ENCODE measurements at places on chromosomes 7 and 10.

GRCh38 chr10:122229666-122230065, 41.4 kb upstream of the BTBD16 start:
- DNase-seq: no peak

DNA sequence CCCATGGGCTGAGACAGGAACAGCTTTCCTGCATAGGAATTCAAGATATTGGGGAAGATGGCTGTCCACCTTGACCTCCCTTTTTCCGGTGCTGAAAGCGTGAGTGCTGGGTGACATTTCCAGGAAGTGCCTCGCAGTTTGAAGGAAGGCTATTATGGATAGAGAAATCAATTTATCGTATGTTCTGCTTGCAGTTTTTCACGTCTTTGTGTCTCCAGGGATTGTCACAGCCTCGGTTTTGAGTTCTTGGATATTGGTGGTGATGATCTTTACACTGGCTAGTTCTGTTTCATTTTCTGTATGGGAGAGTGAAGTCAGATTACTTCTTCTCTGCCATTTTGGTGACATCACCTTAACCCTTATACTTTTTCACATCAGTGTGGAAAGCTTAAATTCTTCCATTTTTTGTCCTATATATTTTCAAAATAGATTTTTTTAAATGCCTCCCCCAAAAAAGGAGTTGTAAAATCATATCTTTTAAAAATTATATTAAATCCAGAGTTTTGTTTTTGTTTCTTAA, 102.5 kb upstream of the APBB1IP start:
- peak; percentile 43 for DNase-seq

- DNase-seq: no peak
Measured at GRCh38 chr10:77586719-77587415, 50.7 kb downstream of the KCNMA1 start.

DNA sequence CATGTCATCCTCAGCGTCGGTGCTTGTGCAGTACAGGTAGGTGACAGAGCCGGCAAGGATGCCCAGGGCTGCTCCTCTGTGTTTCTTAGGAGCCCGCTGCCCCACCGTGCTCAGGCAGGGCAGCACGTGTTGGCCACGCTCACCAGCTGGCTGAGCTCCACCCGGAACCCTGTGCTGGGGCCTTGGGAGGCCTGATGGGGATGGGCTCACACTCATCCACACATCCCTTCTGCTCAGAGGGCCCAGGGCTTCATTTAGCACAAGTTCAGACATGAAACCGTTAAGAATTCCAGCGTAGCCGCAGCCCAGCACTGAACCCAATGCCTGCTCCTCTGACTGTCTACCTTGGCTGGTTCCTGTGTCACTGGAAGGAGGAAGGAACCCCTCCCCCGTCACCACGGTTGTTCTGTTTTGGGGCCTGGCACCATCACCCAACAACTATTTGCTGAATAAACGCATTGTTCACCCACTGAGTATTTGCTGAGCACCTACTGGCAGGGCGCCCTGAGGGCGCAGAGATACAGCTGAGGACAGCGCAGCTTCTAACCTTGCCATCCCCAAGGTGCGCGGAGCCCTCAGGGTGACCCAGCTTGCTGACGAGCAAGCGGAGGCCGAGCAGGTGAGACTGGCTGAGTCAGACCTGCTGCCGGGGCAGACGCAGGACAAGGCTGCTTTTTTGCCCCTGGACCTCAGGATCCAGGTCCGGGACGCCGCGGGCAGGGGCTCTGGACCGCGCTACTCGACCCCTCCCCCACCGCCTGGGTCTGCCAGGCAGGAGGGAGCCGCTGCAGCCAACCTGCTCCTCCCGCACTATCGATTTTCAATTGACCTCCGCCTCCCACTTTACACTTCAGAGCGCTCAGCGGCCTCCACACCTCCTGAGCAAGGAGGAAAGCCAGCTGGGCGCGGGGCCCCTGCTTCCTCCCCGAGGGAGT, 50.6 kb upstream of the RET start:
- DNase-seq: no peak

GRCh38 chr10:3143366-3143765, 29.2 kb downstream of the PITRM1 start:
- DNase-seq: no peak

DNA sequence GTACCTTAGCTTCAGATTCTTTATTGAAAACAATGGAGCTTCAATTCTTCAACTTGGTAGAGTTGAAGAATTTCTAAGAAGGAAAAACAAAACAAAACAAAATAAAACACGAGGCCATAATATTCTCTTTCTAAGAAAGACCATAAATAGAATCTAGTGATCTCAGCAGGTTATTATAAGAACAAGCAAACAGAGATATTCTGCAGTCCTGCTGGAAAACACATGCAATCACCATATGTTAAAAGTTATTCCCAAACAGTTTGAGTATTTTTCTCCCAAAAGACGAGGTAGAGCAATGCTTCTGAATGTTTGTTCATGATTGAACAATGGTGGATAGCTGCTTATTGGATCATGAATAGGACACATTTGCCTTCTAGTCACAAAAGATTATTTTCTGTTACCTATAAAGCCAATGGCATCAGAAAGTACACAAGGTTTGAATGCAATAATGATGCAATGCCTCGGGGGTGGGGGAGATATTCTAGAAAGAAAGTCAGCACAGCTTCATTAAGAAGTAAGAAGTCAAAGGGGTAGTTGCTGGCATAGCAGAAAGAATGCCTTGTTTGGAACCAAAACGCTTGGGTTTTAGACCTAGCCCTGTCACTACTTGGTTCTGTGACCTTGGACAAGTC, 59.3 kb downstream of the CREB3L2 start:
- DNase-seq: no peak

- DNase-seq: no peak
Measured at GRCh38 chr10:123645016-123645415, 21.1 kb upstream of the GPR26 start.

DNA sequence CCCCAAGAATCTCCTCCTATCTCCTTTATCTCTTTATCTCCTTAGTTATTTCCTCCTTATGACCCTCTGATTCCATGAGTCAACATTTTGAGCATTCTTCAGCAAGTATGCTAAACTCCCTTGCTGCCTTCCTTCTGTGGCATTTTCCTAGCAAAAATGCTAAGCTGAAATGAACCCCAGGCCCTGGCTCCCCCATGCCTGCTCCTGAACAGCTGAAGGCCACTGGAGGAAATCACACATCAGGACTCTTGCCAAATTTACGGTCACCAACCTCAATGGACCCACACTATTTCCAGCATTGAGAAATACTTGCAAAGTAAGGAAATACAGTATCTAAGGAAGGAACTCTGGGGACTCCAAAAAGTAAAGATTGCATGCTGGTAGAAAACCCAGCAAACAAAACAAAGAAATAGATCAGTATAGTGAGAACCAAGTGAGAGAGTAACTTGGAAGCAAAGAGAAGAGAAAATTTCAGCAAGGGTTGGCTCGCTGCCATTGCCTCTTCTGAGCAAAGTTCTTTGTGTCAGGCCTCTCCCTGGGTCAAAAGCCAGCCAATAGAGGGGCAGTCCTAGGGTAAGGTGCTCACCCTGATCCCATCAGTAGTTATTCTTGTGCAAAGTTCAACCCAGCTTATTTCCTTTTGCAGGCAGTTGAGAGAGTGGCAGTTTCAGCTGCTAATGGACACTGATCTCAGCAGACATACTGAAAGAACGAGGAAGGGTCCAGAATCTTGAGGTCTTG, 5.1 kb upstream of the PLEKHS1 start:
- DNase-seq: no peak

DNA sequence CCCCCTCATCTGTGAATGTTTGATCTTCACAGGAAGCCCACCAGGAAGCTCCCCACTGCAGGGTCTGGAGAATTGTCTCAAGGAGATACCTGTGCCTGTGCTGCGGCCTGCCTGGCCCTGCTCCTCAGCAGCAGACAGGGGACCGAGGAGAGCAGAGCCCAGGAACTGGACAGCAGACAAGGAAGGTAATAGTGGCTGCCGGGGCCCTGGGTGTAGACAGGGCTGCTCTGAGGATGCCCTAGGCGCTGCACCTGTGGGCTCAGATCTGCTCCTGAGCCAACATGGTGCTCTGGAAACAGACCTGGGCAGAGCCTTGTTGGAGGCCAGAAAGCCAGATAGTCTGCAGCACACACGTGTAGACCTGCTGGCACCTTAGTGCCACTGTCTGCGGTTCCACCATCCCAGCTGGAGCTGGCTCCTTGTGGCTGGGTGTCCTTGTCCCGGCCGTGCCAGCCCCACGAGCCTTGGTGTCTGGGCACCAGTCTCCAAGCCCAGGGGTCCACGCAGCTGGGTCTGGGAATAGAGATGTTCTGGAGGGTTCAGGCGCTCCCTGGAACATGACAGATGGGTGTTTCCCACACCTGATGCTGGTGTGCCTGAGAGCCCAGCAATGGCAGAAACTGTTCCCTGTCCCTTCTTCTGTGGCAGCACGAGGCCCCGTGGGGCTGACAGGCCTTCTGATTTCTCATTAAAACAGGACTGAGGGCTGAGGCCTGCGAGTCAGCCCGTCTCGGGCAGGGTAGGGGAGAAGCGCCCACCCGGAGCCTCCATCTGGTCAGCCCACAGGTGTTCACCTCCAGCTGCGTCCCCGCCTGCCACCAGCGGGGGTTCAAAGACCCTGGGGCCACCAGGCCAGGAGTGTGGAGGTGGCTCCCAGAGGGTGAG, 44.7 kb downstream of the ZNF467 start:
- DNase-seq: no peak

DNA sequence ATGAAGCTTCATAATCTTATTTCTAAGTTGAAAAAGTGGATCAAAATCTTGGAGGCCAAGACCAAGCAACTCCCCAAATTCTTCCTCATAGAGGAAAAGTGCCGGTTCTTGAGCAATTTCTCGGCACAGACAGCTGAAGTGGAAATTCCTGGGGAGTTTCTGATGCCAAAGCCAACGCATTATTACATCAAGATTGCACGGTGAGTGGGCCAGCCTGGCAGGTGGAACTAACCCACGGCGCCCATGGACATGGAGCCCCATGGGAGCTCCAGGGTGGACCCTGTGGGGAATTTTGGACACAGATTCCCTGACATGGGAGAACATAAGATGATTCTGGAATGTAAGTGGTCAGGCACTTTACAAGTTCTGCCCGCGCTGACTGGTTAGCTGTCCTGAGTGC, 125.9 kb downstream of the TRRAP start:
- DNase-seq: no peak

DNA sequence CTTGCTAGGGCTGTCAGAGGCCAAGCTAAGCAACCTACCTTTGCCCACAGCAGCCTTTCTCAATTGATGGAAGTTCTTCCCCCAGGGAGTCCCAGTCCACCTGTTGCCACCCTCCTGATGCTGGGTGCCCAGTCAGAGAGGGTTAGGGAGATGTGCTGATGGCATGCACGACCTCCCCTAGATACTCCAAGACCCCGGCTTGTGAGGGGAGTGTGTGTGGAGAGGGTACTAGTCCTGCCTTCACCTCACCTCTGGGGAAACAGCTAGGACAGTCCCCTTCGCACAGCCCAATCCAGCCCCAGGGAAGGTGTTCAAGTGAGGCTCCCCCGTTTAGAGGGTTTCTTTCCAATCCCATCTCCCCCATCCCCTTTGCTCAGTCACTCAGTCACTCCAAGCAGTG, 1.3 kb upstream of the UNC5B start:
- DNase-seq: peak; percentile 12

DNA sequence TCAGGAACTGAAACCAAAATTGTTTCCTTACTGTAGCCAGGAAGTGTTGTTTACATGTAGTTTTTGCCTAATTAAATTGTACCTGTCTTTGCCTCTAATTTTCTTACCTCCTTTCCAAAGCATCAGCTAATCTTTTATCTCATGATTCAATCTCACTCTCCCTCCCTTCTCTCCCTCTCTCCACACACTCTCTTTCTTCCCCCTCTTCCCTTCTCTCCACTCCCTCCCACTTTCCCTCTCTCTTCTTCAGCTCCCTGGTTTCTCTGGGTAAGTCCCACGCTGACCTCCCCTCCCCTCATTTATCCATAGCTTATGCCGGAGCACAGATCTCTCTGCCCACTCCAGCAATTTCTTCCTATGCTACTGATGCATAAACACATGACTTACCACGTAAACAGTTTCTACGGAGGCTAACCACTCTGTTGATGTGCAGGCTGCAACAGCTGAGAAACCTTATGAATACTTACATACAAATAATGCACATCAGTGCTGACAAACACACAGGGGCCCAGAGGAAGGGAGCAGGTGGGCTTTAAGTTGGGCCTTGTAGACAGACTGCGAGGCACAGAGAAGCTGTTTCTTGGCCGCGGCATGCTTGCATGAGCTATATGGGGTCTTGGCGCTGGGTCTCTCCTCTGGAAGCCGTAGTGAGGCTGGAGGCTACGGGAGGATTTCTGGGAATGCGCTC, 174.4 kb upstream of the PLXNA4 start:
- no peak for DNase-seq

DNA sequence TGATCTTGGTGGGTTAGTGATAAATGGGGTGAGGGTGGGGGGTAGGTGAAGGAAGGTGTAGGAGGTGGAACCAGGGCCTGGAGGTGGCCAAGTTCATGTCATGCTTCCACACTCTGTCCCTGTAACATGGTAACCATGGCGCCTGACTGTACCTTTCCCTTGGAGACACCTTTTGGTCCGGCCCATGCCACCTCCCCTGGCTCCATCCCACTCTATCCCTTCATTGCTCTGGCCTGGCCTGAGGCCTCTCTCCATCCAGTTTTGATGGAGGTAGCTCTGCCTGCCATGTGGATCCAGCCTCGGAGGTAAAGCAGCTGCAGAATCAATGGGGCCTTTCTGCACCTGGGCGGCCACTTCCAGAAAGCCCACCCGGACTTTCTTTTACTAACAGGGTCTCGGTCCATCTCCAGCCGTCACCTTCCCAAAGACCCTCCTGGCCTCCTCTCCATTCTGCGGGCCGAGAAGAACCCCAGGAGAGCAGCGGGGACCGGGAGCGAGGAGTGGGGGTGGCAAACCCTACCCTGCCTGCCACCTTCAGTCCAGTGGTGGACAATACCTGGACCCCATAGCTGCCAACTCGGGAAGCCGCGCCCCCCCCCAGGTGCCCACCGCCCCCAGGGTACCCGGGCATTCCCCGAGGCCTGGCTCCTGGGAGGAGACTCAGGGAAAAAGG, 504 bp upstream of the TRRAP start:
- no peak for DNase-seq

All from GM13977 (cell line).